ENCODE measurements at places on chromosomes 2 and 18. TPM values are rescaled to one million over a fixed set of nuclear protein-coding genes. Genes with fewer than 3 reads are reported as not detected.

Gene POLR1A
- 17.3 TPM for total RNA-seq

Gene RPL37A
- total RNA-seq = 2,101 TPM

Gene LOXL3
- 18.6 TPM for total RNA-seq

Gene SERPINB3
- total RNA-seq = under 0.01 TPM

Measured in epithelial cell of alveolus of lung (primary cell).